ENCODE measurements at places on chromosomes 13 and 19. TPM values are rescaled to one million over a fixed set of nuclear protein-coding genes. Genes with fewer than 3 reads are reported as not detected.

GRCh38 chr19:35746531-35746930, 1.1 kb downstream of the PSENEN start:
- H3K4me3 ChIP-seq = peak overlapping the region; percentile 98
- H3K27me3 ChIP-seq = peaks cover 2% of the 10 kb centered on the region
- peaks cover 53% of the 10 kb centered on the region for H3K4me1 ChIP-seq
- peak overlapping the region; percentile 96 for H3K27ac ChIP-seq
- peaks cover 11% of the 10 kb centered on the region for H3K36me3 ChIP-seq

- peak overlapping the region; percentile 46 for H3K27ac ChIP-seq
- peaks cover 35% of the 10 kb centered on the region for H3K36me3 ChIP-seq
- DNase-seq = no peak
- H3K27me3 ChIP-seq = no peaks in the 10 kb centered on the region
- peaks cover 72% of the 10 kb centered on the region for H3K4me1 ChIP-seq
- no peak overlapping the region for H3K4me3 ChIP-seq
Observed at GRCh38 chr13:99316657-99317256, 9.6 kb upstream of the GPR183 start.

The CD22 gene
- total RNA-seq = 5.1 TPM

DNA sequence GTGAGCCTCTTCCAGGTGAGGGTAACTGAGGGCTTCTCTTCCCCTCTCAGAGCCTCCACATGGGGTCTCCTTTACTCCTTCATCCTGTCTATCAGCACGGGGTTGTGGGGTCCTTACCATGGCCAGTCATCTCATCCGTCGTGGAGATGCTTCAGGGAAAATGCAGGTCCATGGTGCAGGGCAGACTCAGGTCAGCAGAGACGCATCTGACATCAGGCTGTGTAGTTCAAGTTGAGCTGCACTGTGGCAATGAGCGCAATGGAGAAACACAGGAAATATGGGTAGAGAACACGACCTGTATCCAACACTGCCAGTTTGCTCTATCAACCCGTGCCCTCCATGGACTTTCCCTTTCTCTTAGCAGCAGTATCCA, 13.9 kb downstream of the LILRA5 start:
- H3K36me3 ChIP-seq = no peaks in the 10 kb centered on the region
- no peak for DNase-seq
- H3K27me3 ChIP-seq = peaks cover 6% of the 10 kb centered on the region

DNA sequence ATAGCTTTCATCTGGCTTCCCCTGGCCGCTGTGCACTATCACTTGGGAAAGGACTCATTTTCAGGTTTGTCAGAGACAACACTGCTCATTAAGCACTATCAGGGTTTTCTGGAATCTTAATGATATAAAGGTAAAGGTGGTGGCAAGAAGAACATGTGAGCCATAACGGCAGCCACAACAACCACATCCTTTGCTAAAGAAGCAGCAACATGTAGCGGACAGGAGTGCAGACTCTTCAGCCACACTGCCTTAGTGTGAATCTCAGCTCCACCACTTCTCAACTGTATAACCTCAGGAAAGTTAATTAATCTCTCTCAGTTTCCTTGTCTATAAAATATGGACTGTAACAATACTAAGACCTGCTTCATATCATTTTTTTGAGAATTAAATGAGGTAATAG, 24.1 kb upstream of the MIR17HG start:
- H3K27me3 ChIP-seq = peaks cover 3% of the 10 kb centered on the region
- H3K4me1 ChIP-seq = peaks cover 21% of the 10 kb centered on the region
- H3K27ac ChIP-seq = no peak overlapping the region
- no peaks in the 10 kb centered on the region for H3K36me3 ChIP-seq

DNA sequence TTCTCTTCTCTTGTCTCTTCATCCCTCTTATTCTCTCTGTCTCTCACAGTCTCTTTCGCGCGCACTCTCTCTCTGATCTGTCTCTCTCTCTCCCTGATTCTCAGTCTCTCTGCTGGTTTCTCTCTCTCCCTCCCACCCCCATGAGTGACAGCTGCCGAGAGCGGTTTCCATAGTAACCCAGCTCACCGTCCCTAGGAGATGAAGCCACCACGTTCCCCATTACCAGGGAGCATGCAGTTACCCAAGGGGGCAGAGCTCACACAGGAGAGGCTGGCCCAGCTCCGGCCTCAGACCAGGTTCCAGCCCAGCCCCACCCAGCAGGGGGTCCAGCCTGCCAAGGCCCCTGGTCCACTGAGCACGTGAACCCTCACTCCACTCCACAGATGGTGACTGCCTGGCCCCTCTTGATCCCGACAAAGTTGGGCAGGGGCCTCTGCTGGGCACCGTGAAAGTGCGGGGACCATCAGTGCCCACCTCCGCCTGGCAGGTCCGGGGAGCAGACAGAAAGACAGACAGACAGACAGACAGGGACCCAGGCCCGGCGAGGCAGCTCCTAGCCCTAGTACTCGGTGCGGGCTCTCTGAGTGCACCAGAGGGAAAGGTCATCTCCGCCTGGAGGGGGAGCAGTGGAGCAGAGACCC, 50.6 kb downstream of the CELF5 start:
- peak; percentile 12 for DNase-seq
- H3K36me3 ChIP-seq = no peaks in the 10 kb centered on the region

DNA sequence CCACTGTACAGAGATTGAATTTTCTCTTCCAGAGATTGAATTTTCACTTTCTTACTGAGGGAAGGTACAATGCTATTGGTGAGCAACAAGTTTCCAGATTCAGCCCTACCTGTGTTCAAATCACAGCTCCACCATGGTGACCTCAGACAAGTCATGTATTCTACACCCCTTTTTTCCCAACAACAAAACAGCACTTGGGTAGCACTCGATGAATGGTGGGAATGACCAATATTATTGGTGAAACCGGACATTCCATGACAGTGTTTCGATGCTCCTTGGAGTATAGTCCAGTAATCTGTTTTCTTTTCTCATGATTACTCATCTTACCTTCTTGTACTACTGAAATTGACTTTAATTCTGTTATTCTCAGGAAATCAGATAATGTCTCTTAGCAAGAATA, 266.2 kb upstream of the SOX21 start:
- H3K27me3 ChIP-seq = peaks cover 3% of the 10 kb centered on the region
- H3K36me3 ChIP-seq = no peaks in the 10 kb centered on the region
- H3K4me3 ChIP-seq = no peak overlapping the region
- no peak for DNase-seq
- no peaks in the 10 kb centered on the region for H3K4me1 ChIP-seq

The NUCB1 gene
- 117 TPM for total RNA-seq

The TPTE2 gene
- total RNA-seq = not detected

DNA sequence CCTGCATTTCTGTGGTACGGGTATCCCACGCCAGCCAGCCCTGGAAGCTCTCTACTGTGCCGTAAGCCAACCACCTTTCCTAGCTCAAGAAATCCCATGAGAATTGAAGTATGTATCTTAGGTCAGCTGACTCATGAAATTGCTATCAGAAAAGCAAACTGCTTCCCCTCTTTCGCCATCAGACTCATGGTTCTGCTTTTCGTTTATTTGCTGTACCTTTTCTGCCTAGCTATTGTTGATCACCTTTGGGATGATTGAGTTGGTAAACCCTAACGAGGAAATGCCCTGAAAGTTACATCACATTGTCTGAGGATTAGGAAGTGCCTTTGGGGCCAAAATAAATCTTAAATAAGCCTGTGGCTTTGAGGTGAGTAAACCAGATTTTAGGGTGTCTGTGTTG, at the start of gene ADGRE3:
Gene ADGRE3 (minus strand): TSS at position 81 of the 400 bp plus-strand sequence. CDS start 74 bp downstream, at position 7.
- DNase-seq = no peak
- no peaks in the 10 kb centered on the region for H3K27me3 ChIP-seq
- H3K4me1 ChIP-seq = no peaks in the 10 kb centered on the region
- no peaks in the 10 kb centered on the region for H3K36me3 ChIP-seq
- H3K4me3 ChIP-seq = no peak within 1 kb of the TSS
- H3K27ac ChIP-seq = no peak within 1 kb of the TSS

GRCh38 chr13:37187621-37188020, 82.2 kb upstream of the CSNK1A1L start:
- H3K4me3 ChIP-seq = no peak overlapping the region
- no peaks in the 10 kb centered on the region for H3K36me3 ChIP-seq
- H3K27me3 ChIP-seq = no peaks in the 10 kb centered on the region
- DNase-seq = no peak
- no peak overlapping the region for H3K27ac ChIP-seq

GRCh38 chr13:19150712-19151228, 30.9 kb downstream of the TUBA3C start:
- no peaks in the 10 kb centered on the region for H3K36me3 ChIP-seq
- no peaks in the 10 kb centered on the region for H3K4me1 ChIP-seq
- DNase-seq = no peak
- no peak overlapping the region for H3K27ac ChIP-seq
- no peaks in the 10 kb centered on the region for H3K27me3 ChIP-seq
- no peak overlapping the region for H3K4me3 ChIP-seq

DNA sequence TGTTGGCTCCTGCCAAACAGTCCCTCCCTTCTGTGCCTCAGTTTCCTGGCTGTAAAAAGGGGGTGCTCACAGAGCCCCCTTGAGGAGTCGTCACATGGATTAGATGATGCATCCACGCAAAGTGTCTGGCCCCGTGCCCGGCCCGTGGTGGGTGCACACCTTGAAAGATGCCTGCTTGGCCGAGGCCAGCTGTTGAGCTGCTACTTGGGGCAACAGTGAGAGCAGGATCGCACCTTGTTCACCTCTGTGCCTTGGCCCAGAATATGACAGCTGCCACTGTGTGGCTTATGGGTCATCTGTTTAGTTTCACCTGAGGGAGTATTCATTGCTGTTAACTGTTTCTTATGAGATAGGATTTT, 17.7 kb downstream of the CRTC1 start:
- H3K36me3 ChIP-seq = no peaks in the 10 kb centered on the region
- no peak for DNase-seq
- peaks cover 20% of the 10 kb centered on the region for H3K4me1 ChIP-seq
- H3K27ac ChIP-seq = no peak overlapping the region

- no peak for DNase-seq
- H3K27ac ChIP-seq = no peak overlapping the region
- H3K36me3 ChIP-seq = no peaks in the 10 kb centered on the region
- H3K4me3 ChIP-seq = no peak overlapping the region
- H3K27me3 ChIP-seq = no peaks in the 10 kb centered on the region
Observed at GRCh38 chr13:103328899-103329298, 262.7 kb upstream of the SLC10A2 start.

DNA sequence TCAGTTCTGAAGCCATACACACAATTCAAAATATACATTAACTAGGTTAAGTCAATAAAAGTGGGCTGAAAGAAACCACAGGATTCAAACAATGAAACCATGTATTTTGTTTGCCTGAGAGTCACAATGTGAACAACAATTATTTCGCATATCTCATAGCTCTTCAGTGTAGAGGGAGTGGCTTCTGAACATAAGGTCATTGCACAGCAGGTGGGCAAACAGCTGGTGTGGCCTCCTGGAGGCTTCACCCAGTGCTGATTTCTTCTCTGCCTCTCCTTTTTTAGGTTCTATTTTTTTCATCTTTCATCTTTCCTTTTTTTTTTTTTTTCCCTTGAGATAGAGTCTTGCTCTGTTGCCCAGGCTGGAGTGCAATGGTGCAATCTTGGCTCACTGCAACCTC, 40.4 kb upstream of the ZNF254 start:
- no peak overlapping the region for H3K27ac ChIP-seq
- H3K27me3 ChIP-seq = no peaks in the 10 kb centered on the region
- H3K36me3 ChIP-seq = peaks cover 57% of the 10 kb centered on the region
- no peaks in the 10 kb centered on the region for H3K4me1 ChIP-seq
- DNase-seq = no peak

The KIRREL2 gene
- 1.7 TPM for total RNA-seq

DNA sequence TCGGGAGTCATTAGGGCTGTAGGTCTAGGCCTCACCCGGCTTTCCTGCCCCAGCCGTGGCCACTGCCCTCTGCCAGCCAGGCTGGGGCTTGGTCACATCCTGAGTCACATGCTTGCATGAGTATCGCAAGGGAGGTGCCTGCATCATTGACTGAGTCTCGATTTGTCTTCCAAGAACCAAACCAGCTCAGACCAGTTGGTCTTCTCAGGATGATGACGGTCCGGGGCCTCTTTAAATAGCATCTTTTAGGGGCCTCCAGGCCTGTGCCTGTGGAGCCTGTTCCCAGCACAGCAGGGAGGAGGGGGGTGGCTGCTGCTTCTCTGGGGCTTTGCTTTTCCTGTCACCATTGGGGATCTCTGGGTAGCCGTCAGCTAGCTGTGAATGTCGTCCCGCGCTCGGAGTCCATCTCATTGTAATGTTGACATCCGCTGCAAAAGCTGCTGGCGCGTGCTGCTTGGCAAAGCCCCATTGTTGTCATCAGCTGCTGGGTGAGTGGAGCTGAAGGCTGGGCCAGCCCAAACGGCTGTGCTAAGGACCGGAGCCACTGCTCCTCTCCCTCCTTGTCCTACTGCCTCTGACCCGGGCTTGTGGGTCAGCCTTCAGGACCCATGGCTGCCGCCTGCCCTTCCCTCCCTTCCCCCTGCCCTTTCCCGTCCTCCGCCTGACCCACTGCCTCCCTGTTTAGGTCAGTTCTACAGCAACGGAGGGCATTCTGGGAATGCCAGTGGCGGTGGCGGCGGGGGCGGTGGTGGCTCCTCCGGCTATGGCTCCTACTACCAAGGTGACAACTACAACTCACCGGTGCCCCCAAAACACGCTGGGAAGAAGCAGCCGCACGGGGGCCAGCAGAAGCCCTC, 14.3 kb upstream of the QTRT1 start:
- H3K36me3 ChIP-seq = peaks cover 45% of the 10 kb centered on the region
- DNase-seq = no peak
- H3K4me1 ChIP-seq = no peaks in the 10 kb centered on the region
- no peak overlapping the region for H3K4me3 ChIP-seq
- H3K27ac ChIP-seq = no peak overlapping the region

DNA sequence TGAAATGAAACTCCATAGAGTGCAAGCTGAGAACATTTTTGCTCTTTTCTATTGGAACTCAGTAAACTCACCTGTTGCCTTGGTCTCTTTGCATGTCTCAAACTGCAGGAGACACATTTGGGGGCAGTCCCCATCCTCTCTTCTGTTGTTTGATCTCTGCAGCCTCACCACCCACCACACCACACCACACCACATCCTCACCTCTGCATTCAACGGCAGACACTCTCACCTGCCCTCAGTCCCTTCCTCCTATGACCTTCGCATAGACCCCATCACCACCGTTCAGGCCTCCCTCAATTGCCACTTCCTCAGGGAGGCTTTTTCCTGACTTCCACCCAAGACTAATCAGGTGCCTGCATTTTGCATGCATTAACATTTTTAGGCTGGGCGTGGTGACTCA, 14.4 kb upstream of the TPM4 start:
- H3K27ac ChIP-seq = peak overlapping the region; percentile 35
- no peaks in the 10 kb centered on the region for H3K36me3 ChIP-seq
- no peak for DNase-seq
- no peak overlapping the region for H3K4me3 ChIP-seq

The BRSK1 gene
- total RNA-seq = 8.4 TPM

DNA sequence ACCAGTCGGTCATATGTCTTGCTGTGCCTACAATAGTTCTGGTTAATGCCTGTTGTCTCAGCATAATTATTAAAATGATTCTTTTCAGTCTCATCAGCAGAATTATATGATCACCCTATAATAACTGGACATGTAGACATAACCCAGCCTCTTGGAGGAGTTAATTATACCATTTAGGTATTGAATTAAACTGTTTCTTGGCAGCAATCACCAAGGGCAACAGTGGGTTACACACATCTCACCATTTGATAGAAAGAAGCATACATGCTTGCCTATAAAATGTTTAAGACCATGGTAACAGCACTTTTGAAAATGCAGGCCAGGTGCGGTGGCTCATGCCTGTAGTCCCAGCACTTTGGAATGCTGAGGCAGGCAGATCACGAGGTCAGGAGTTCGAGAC, 184.6 kb downstream of the RGCC start:
- H3K27me3 ChIP-seq = no peaks in the 10 kb centered on the region
- H3K36me3 ChIP-seq = peaks cover 8% of the 10 kb centered on the region
- DNase-seq = no peak
- no peak overlapping the region for H3K4me3 ChIP-seq

GRCh38 chr13:32022311-32022710, 9.3 kb upstream of the FRY start:
- H3K36me3 ChIP-seq = no peaks in the 10 kb centered on the region
- peaks cover 4% of the 10 kb centered on the region for H3K4me1 ChIP-seq
- no peak overlapping the region for H3K4me3 ChIP-seq
- H3K27ac ChIP-seq = no peak overlapping the region
- H3K27me3 ChIP-seq = no peaks in the 10 kb centered on the region
- DNase-seq = no peak

Data from activated T-helper 1 cell treated with anti-CD3 and anti-CD28 coated beads, Interleukin-12 subunit alpha, Interleukin-12 subunit beta, Interleukin-2, Interleukin-4 antibody, amounts not matched to agents 30 ng/mL and 10 ng/mL and 1 ng/mL, durations not matched to agents 14 hours and 24 hours and 36 hours (primary cell).